ENCODE measurements at places on chromosomes 5 and 9.
A peak's percentile ranks its signal among the peaks of the same experiment; 100 is the strongest.

DNA sequence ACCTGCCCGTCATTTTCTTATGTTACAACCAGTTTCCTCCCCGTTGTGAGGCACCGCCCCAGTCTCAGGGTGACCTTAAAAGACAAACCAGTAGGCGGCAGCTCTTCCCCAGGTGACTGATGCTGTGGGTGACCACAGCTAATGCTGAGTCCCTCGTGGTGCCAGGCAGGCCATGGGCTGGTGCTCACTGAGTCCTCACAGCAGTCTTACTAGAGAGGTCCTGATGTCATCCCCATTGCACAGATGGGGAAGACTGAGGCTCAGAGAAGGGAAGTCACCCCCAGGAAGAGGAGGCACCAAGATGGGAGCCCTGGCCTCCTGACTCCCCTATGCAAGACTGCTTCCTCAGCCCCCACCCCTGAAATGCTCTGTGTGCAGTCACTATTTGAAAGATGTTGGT is 978 bp downstream of the CFAP157 start:
- DNase-seq, result peak; percentile 38

- no peak for DNase-seq
Measured at GRCh38 chr9:27384262-27385014, 87.5 kb upstream of the EQTN start.

GRCh38 chr5:68261169-68261568 is 45.6 kb downstream of the PIK3R1 start:
- DNase-seq, result no peak

- DNase-seq, result no peak
Measured at GRCh38 chr5:155620821-155621410, 607.4 kb downstream of the KIF4B start.

- no peak for DNase-seq
Measured at GRCh38 chr5:107293541-107294210, 377.1 kb downstream of the EFNA5 start.

DNA sequence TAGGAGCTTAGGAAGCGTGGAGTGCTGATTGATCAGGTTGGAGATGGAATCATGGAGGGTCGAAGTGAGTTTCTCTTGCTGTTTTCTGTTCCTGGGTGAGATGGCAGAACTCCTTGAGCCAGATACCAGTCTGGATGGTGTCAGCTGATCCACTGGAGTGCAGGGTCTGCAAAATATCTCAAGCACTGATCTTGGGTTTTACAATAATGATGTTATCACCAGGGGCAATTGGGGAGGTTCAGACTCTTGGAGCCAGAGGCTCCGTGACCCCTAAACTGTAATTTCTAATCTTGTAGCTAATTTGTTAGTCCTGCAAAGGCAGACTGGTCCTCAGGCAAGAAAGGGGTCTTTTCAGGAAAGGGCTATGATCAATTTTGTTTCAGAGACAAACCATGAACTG is 80.0 kb upstream of the NIPAL4 start:
- no peak for DNase-seq

DNA sequence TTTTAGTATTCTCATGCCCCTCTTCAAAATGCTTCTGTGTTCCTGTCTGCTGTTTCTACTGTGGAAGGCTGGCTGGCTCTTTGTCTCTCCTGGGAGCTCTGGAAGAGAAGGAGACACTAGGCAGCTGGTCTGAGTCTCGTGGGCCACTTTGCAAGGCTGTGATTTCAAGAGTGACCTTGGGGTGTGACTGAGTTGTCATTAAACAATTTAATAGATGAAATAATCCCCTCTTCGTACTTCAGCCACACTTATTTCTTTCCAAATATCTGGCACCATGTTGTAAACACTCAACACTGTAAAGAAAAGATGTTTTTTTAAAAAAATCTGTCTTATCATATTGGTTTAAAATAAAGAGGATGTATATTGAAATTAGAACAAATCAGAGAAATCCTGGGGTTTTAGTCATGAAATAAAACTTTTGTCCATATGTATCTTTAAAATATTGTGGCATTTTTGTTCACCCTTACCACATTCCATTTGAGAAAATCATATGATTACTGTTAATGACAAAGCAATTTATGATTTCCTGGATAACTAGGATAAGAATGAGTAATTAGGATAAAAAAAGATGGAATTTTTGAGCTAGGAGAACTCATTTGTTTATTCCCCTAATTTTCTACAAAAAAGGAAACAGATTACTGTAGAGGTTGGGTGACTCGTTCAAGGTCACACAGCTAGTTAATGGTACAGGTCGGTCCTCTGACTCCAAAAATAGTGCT is 200.8 kb downstream of the MAT2B start:
- no peak for DNase-seq

GRCh38 chr5:77948476-77948875 is 172.3 kb upstream of the TBCA start:
- DNase-seq, result no peak

DNA sequence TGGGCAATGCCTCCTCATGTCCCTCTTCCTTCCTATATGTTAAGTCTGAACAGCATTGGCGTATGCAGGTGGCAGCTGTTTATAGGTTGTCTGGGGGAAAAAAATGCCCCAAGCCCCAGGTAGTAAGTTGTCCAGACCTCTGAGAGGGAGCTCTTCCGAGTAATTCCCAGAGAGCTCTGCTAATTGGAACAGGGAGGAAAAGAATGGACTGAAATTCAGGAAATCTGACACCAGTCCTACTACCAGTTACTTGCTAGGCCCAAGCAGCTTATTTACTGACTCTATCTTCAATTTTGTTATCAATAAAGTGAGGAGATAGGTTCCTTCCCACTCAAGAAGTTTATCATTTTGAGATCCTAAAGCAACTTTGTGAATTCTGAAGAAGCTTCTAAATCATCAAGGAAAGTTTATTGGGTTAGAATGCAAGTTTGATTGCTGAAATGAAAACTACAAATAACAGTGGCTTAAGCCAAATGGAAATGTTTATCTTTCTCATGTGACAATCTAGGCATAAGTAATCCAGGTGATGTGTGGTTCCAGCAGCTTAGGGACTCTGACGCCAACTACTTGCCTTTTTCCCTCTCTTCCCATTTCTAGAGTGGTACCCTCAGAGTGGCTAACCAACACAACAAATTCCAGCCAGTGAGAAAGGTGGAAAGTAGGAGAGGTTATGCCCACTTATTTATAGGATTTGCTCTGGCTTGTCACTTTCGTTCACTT is 5.6 kb downstream of the STK32A start:
- DNase-seq, result no peak

- DNase-seq, result no peak
Measured at GRCh38 chr5:34771076-34771475, 67.9 kb upstream of the TTC23L start.

DNA sequence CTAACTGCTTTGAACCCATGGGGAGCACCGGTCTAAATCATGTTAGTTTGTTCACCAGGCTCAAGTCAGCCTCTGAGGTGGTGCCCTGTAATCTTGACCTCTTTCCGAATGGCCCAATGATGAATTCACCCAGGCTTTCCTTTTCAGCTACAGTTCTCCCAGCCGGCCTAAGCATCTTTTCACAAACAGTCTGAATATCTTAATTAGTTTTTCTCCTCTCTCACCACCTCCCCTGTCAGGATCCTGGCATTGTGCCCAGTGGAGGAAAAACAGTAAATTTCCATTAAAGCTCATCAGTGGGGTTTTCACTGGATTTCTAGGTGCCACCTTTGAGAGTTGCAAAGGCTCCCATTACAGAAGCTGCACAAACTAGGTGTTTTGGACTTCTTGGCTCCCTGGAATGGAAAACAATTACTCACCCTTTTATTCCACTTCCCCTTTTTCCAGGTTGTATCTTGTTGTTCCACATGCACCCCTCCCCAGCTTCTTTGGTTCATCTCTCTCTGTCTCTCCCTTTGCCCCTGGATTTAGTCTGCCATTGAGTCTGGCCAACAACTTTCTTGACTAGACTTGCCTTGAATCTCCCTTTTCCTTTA is 69.4 kb upstream of the ADAMTSL1 start:
- DNase-seq, result no peak

DNA sequence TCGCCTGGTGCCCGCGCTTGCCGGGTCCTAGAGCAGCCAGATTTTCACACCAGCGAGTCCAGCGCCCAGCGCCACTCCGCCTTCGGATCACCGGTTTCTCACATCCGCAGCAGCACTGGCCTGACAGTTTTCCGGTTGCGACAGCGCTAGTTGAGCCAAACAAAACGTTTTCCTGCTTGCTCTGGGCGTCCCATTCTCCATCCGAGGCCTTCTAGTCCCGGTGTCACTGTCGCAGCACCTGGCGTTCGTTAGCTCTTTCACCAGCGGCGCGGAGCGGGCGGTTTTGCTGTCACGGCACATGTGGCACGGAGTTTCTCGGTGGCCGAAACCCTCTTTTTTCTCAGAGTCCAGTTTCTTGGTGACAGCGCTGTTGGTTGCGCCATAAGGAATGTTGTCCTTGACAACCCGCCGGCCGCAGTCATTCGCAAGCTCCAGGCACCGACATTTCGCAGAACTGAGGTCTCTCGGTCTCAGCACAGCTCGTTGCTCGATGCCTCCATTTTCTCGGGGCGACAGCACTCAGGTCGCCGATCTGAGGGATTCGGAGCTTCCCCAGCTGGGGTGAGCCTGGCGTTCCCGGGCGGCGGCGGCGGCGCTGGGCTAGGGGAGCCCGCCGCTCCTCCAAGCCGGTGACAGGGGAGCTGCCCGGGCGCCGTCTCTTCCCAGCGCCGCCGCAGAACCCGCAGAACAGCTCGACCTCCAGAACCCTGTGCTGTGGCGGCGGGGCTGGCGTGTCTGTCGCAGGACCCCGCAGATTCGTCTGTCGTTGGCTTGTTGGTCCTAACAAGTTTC is 47.8 kb downstream of the ANXA2R start:
- DNase-seq, result no peak

DNA sequence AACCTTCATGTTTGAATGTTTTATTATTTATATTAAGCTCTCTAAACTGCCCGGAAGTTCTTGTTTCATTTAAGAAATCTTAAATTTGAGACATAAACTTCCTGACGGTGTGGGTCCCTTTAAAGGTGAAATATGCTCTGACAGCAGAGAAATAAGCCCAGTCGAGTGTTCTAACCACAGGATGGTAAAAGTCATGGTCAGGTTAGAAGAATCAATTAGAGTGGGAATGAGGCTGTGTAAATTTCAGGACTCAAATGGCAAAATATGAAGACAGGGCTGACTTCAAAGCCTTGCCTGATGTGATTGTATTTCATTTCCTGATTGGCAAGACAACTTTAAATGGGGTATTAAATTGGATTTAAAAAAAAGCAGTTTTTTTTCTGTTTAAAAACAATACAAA is 432.9 kb upstream of the BRINP1 start:
- DNase-seq, result no peak

- DNase-seq, result no peak
Measured at GRCh38 chr9:37200433-37201005, 80.1 kb downstream of the ZCCHC7 start.

GRCh38 chr5:9776525-9776924 is 146.4 kb upstream of the TAS2R1 start:
- DNase-seq, result no peak

DNA sequence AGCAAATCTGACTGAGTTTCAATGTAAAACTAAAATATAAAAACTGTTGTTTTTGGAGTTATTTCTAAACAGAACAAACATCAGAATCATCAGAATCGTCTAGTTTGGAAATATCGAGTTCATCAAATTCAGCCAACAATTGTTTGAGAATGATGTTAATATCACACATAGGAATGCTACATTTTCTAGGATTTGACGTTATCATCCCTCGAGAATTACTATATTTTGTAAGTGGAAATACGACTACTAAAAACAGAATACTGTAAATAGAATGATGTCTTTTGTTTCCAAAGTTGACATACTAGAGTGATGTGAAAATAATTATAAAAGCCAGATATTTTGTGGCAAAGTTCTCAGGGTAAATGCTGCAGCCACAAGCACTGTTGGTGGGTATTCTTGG is 805.9 kb downstream of the TLE1 start:
- no peak for DNase-seq

GRCh38 chr5:149160291-149160787 is 19.0 kb downstream of the ABLIM3 start:
- no peak for DNase-seq

- no peak for DNase-seq
Measured at GRCh38 chr5:165579911-165580310, 2074.5 kb downstream of the MAT2B start.

DNA sequence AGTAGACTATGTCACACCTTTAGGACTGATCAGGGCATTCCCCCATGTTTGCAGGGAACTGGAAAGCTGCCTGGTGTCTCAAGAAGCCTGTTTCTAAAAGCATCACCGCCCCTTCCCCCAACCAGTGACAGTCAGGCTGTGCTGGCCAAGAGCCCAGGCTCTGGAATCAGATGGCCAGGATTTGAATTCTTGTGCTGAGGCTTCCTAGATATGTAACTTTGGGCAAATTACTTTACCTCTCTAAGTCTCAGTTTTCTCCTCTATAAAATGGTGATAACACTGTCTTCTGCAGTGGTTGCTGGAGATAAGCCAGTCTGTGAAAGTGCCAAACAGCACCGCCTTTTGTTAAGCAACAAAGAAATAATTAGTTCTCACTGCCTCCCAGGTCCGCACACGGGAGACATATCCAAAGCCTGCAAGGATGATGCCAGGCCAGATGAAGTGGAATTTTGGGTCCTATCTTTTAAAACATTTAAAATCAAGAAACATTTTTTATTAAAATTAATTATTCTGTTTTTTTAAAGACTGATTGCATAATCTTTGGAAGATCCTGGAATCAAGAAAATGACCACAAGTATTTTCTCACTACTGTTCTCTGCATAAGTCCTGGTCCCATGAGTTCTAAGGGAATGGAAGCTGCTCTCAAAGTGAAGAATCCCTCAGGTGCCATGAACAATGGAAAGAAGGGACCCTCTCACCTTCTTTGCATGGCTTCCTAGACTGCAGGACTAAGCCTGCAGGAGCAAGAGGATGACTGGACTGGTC is 13.9 kb downstream of the SLC31A2 start:
- DNase-seq, result no peak

DNA sequence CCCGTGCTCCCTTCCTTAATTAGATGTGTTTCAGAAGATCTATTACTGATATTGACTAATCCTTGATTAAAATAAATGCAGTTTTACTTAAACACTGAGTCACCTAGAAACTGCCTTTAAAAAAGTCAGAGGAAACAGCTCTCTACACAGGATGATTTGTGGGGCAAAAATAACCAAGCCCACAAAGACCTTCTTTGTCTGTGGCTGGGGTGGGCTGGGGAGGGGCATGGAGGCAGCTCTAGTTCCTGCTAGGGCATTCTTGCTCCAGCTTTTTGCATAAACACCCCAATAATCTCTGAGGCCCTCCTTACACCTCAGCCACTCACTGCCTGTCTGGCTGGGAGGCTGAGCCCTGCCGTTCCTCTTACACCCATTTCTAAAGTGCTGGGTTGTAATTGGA is 227.6 kb upstream of the DAP start:
- no peak for DNase-seq
